ENCODE measurements at places on chromosomes 16 and 17.

GRCh38 chr17:55345132-55345531, 76.5 kb downstream of the MMD start:
- no peak for DNase-seq

GRCh38 chr17:1736348-1737281, 6.1 kb upstream of the SERPINF2 start:
- DNase-seq = peak; percentile 50

DNA sequence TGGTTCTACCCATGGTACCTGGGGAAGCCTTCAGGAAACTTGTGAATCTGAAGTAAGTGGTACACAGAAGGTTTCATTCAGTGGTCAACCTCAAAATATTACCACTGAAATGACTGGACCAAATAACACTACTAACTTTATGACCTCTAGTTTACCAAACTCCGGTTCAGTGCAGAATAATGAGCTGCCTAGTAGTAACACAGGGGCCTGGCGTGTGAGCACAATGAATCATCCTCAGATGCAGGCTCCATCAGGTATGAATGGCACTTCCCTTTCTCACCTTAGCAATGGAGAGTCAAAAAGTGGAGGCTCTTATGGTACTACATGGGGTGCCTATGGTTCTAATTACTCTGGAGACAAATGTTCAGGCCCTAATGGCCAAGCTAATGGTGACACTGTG, 55.9 kb upstream of the SLC5A11 start:
- no peak for DNase-seq

DNA sequence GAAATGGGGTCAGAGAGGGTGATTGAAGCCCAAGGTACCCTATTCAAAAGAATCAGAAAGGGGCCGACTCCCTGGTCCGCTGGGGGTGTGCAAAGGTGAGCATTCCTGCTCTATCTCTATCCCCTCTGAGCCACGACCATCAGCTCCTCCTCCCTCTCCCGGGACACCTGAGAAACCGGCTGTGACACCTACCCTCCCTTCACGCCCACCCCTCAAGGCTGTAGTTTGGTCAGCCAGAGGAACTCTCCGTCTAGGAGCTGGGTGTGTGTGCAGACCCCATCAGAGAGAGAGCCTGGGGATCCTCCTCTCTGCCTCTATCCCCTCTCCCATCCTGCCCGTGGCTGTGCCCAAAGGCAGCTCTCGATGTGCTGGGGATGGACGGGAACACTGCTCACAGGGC, 27.6 kb upstream of the DLX4 start:
- DNase-seq = no peak

DNA sequence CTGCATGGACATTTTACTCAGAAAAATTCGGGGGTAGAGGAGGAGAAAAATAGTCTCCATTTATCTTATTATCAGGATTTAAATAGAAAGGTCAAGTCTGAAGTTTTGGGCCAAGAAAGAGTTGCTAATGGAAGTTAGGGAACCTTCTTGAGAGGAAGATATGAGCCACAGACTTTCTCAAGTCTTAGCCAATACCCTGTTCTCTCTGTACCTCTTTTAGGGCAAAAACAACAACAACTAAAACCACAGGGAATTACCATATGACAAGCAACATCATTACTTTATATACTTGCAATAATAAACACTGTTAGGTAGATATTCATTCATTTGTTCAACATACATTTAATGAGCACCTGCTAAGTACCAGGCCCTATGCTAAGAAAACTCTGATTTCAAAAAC, 282.2 kb upstream of the CDH5 start:
- no peak for DNase-seq

DNA sequence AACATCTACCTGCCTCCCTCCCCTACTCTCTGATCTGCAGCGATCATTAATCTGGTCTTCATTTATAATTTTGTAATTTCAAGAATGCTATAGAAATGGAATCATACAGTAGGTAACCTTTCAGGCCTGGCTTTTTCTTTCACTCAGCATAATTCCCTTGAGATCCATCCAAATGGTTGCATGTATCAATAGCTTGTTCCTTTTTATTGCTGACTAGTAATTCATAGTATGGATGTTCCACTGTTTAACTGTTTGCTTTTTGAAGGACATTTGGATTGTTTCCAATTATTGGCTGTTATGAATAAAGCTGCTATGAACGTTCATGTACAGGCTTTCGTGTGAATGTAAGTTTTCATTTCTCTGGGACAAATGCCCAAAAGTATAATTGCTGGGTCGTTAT, 125.2 kb downstream of the USP31 start:
- DNase-seq = no peak

DNA sequence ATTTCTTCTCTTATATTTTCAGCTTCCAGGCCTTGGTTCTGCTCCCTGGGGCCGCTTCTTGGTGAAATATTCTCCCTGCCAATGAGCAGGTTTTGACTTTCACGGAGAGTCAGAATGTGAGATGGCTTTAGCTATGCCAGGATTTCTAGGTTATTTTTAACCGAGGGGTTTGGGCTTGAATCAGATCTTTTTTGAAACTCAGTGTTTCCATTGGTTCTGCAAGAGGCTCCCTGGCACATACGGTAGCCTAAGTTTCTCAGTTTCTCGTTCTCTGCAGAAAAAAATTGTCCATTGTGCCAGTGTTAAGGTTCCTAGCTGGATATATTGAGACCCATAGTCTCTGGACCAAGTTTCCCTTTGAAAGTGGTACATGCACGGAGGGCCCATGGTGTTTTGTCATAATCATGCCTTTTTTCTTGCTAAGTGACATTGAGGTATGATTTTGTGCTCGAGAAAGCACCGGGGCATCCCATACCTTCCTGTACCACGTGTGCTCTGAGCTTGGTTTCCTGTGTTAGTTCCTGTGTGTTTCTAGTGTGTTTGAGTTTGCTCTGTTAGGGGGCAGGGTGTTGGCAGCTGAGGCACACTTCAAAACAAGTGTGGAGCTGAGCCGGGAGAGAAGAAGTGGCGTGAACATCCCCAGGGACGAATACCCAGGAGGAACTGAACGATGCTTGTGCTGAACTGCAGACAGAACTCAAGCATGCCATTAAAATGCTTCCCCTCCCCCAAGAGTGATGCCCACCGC, 127.2 kb downstream of the HS3ST3B1 start:
- DNase-seq = peak; percentile 12

DNA sequence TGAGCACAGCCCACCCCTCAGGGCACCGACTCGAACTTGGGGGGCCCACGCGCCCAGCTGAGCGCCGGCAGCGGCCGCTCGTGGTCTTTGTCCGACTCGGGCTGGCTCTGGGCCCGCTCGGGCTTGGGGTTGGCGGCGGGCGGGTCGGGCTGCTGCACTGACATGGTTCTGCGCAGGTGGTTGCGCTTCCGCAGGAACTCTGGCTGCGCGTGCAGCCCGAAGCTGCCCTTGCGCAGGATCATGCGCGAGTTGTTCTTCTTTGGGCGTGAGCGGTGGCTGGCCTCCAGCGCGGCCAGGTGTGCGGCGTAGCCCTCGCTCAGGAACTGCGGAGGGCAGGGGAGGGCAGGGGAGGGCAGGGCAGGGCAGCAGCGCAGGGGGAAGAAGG, 11.1 kb downstream of the PIMREG start:
- peak; percentile 41 for DNase-seq

DNA sequence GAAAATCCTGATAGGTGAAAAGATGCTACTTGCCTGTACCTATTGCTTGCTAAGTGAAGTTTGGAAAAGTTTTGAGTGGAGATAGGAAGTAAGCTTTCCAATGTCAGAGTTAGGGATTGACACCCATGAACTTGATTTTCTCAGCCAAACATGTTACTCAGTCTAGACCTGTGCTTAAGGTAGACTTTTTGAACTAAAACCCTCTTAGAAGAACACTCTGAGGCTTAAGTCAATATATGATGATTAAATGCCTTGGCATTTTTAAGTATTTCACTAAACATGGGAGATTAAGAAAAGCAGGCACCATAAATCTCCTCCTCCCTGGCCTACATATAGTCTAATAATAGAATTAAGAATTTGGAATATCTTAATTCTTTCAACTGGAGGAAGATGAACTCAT, 785.6 kb upstream of the SOX9 start:
- DNase-seq = no peak

GRCh38 chr17:61786088-61786487, 77.2 kb downstream of the BRIP1 start:
- no peak for DNase-seq

DNA sequence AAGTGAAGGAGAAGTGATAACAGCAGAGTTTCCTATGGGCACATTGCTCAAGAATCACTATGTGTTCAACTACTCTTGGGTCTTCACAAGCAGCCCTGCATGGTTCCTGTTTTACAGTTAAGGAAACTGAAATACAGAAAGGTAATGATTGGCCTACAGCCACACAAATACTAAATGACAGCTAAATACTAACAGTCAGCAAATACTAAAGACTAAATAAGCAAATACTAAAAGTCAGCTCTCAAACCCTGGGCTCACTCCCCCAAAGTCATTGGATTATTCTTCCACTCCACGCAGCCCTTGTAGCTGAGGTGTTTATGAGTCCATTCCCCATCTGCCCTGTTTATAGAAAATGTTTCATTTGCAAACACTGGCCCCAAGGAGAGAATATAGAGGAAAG, 372.7 kb upstream of the CDH11 start:
- no peak for DNase-seq

GRCh38 chr17:60047046-60047445, 31.7 kb downstream of the HEATR6 start:
- no peak for DNase-seq

GRCh38 chr17:54235571-54235970, 412.8 kb downstream of the KIF2B start:
- DNase-seq = no peak

Measured in stimulated activated CD4-positive, alpha-beta T cell treated with anti-CD3 and anti-CD28 coated beads, Interleukin-12 subunit alpha, Interleukin-12 subunit beta, amount 100 ng/mL, for 4 hours (primary cell).